ENCODE measurements at places on chromosomes 5 and 9.

GRCh38 chr9:470552-471194 is 256.0 kb downstream of the DOCK8 start:
- DNase-seq = no peak

DNA sequence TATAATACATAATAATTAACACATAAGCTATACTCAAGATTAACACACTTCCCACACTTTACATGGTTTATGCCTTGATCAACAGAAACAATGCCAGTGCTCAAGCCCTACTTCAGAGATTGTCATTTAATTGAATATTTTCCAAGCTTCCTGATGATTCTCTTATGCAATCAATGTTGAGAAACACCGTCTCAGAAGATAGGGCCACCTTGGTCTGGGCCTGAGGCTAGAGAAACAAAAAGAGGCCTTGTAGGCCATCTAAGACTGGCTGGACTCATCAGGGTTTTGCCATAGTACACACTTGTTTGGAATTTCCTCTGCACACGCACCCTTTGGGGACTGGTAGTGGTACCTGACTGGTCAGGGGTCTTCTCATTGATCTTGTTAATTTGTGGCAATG is 16.3 kb downstream of the C9orf152 start:
- no peak for DNase-seq

DNA sequence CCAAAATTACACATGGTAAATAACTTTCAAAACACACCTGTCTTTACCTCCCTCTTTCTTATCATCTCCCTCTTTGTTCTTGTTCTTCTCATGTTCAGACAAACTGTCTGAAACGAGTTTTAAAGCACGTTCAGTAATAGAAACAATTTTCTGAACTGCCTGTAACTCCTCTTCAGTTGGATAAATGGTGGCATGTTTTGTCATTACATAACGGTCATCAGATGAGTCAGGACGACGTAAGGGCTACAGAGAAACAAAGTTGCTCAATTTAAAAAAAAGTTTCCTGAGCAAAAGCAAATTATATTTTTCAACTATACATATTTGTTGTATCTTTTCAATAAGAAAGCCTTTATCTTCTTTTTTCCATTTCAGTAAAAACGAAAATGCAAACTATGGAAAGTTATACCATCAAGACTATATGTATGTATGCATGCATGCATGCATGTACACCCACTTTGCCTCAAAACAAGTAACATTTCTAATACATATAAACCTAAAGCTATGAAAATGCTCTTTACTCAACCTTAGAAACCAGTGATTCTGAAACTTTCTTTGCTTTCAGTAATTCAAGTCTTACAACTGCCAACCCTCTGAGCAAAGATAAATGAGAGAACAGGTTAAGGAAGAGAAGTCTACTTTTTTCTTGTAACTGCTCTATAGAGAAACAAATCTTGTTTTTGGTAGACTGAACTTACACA is 56.0 kb downstream of the ZFR start:
- DNase-seq = no peak

DNA sequence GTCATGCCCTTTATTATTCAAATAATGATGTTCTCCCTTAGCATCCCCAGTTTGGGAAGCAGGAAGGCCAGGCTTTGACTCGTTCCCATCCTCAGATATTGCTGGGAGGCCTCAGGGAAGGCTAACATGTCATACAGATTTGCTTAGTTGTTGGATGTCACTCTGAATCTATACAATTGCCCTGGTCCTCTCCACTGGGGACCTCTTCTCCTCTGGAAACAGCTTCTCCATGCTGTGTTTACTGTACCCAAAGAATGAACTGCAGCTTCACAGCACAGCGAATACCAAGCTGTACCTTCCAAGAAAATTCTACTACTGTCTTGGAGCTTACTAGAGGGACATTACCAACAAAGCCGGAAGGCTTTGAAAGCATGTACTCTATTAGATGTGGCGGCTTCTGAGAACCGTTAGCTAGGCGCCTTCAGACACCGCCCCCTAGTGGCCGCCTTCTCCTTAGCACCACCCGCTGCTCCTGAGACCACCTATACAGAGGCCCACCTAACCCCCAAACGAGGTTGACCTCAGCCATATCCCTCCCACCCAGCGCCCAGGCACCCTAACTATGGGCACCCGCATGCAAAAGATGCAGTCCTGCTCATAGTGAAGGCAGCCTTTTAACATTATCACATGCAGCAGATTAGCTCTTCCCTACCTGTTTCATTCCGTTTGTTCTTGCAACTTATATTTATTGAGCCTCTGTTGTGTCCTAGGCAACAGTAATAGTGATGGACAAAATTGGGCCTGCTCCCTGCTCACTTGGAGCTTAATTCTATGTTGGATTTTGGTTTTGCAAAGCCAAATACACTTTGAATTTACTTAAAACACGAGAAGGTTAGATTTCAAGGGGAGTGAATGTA is 34.9 kb upstream of the FOXI1 start:
- peak; percentile 42 for DNase-seq

DNA sequence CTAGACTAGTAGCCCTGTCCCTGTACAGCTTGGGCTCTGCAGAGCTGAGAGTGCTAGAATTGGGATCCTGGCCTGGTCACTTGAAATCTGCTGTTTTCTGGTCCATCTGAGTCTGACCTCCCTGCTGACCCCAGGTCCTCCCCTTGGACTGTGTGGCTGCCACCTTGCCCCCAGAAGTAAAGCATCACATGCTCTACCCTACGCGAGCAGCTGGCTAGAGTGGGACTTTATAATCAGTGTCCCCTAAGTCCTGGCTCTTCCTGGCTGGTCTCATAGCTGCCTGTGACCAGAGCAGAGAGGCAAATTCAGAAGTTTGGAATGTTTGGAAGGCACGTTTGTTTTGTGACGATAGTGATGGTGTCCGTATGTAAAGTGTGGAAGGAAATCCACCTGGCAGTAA is 81.0 kb downstream of the ARHGEF28 start:
- DNase-seq = no peak

DNA sequence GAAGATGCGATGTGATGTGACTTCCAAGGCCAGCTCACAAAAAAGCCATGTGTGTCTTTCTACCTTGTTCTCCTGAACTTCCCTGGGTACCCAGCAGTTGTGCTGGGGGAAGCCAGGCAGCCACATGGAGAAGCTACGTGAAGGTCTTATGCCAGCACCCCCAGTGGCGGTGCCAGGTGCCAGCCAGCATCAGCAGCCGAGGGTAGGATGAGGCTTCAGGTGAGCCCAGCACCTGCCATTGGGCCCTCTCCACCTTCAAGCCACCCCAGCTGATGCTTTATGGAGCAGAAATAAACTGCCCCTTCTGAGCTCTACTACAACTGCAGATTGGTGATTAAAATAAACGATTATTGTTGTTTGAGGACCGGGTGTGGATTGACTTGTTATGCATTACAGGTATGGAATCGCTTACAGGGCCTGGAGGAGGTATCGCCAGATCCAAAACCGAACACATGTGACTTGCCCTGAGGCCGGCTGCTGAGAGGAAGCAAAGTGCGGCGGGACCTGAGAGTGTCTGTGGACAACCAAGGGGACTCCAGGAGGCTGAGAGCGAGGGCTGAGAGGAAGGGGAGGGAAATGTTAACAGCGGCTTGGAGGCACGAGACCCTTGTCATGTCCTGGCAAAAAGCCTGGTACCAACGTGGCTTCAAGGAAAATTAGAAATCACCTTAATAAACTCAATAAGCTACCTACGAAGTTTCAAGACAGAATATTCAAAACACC is 36.0 kb upstream of the OLFM1 start:
- DNase-seq = no peak

DNA sequence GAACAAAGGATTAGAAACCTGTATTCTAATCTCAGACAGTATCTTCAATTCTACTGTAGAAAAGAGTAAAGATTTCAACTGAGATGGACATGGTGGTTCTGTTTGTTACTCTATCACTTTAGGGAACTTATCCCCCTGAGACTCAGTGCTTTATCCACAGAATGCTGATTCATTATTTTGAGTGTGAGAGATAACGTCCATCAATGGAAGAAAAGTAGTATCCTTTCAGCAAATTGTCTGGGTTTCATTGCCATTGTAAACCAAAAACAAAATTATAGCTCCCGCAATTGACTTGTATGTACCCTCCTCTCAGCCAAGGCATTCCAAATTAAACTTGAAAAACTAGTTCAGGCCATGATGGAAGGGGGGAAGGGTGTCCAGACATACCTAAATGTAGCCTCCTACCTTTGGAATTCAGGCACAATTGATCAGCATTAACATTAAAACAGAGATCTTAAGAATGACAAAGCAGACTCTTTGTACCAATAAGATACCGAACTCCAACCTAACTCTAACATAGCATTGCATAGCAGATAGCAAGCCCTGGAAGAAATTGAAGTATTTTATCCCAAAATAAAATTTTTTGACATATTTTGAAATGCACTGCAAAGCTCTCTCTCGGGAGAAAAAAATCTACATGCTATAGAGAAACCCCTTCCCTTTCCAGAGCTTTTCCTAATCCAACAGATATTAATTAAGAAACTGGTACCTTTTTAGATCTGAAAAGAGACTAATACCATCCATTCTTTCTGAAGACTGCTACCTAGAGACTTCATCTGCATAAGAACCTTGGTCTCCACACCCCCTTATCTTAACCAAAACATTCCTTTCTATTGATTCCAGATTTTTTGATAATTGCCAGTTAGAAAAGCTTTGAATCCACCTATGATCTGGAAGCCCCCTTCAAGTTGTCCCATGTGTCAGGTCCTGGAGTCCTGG is 1055.7 kb downstream of the PTPRD start:
- no peak for DNase-seq

DNA sequence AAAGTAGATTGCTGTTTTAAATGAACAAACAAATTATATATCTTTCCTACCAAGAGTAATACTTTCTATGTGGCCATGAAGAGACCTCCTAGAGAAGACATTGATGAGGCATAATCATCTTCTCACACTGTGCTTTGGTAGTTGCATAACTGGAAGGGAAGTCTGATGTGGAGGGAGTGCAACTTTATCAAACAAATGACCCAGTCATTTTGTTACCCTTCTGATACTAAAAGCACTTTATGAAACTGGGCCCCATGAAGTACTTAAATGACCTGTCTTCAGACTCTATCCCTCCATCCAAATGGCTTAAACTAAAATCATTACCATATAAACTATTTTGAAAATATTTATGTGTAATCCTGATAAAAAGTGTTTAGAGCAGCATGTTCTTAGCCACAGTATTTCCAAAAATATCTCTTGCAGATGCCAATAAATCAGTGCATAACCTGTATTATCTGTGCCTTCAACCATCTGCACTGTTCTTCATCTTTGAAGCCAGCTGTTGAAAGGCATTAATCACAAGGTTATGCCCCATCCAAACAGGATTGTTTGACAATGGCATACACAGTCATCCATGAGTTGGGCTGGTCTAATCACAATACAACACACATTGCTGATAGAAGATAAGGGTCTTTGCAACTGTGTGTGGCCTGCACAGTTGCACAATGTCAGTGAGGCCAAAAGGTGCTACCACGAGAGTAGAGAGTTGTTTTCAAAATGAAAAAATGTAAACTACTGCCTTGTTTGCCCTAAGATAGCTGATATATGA is 31.9 kb upstream of the MIER3 start:
- DNase-seq = no peak

- no peak for DNase-seq
Measured at GRCh38 chr9:136180586-136180985, 24.3 kb downstream of the LHX3 start.

GRCh38 chr5:38932854-38933408 is 87.1 kb downstream of the OSMR start:
- no peak for DNase-seq

DNA sequence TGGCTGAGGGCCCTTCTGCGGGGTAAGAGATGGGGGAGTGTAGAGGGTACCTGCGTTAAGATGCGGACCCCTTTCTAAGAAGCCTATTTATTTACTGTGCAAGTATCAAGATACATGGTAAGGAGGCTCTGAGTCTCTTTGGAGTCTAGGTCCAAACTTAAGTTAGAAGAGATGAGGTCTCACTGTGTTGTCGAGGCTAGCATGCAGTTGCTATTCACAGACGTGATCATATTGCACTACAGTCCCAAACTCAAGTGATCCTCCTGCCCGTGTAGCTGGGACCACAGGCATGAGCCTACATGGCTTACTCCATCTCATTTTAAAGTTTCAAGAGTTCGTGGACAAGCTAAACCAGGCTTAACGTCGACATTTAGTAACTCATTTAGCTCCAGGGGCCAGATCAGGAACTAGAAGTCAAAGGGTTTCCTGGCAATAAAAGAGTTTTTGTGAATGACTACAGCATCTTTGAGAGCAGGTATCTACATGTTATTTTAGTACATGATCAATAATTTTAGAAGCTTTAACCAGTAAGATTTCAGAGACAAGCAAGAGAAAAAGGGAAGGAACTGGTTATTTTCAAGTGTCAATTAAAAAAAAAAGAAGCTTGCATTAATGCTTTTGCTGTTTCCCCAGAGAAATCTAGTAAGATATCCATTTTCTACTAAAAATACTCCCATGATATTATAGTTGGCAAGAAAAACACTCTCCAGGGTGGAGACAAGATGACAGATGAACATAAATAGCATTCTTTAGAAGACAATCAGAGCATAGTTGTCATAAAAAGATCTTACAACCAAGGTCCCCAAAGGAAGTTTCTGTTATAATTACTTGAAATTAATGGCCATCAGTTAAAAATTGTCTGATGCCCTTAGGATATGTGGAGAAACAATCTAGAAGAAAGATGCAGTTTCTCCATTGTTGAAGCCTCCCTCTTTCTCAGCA is 141.3 kb downstream of the SCAMP1 start:
- DNase-seq = no peak

GRCh38 chr5:133360693-133361472 is 251.5 kb downstream of the FSTL4 start:
- no peak for DNase-seq

- DNase-seq = no peak
Measured at GRCh38 chr5:142053426-142054151, 40.8 kb upstream of the GNPDA1 start.

DNA sequence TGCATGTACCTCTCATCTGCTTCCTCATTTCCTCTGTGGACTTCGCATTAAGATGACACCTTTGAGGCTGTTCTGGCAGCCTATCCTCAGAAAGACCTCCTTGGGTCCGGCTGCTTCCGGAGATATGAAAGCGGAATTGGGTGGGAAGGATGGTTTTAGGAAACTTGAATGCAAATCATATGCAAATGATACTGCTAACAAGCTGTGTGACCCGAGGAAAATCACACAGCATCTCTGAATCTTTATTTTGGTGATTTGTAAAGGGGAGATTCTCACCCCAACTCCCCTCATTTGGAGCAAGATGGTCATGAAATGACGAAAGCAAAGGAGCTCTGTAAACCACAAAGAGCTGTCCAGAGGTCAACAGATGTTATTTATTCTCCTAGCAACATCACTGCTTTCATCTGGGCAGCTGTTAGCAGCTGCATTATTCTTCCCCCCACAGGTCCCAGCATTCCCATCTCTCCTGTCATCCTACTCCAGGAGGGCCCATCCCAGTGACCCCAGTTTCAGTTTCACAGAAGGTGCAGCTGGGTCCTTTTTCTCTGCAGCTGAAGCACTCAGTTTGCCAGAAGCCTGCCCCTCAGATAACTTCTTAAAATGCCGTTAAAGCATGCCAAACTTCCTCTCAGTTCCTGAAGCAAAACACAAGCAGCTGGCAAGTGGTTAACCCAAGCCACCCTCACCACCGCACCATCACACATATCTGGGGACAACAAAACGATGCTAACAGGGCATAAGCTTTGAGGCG is 269.5 kb downstream of the SEC61B start:
- DNase-seq = no peak

- no peak for DNase-seq
Measured at GRCh38 chr5:52767217-52767743, 20.4 kb upstream of the ITGA1 start.

Measured in stimulated activated naive CD8-positive, alpha-beta T cell treated with anti-CD3 and anti-CD28 coated beads, Interleukin-15, Interleukin-2, amounts not matched to agents 100 U/mL and 50 U/mL, for 24 hours (primary cell).